Activated CD4-positive, CD25-positive, alpha-beta regulatory T cell treated with anti-CD3 and anti-CD28 coated beads, Interleukin-2, amount 50 U/mL, for 72 hours (primary cell): ENCODE measurements at places on chromosomes 5 and 9.

DNA sequence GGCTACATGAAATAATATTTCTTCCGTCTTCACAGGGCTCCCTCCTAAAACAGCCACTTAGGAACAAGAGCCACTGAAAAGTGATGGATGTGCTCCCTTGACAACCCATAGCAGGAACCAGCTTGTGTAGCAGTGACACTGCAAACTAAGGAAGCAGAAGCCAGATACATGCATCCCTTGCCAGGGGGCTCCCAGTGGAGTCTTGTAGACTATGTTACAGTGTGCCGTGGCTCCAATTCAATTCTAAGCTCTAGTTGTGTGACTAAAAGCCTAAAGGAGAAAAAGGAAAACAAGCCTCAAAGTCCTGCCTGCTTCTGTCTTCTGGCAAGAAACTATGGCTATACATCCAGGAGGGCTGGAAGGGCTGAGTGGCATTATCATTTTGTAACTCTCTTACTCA lies 12.2 kb upstream of the TAF1L start:
- DNase-seq, result no peak

DNA sequence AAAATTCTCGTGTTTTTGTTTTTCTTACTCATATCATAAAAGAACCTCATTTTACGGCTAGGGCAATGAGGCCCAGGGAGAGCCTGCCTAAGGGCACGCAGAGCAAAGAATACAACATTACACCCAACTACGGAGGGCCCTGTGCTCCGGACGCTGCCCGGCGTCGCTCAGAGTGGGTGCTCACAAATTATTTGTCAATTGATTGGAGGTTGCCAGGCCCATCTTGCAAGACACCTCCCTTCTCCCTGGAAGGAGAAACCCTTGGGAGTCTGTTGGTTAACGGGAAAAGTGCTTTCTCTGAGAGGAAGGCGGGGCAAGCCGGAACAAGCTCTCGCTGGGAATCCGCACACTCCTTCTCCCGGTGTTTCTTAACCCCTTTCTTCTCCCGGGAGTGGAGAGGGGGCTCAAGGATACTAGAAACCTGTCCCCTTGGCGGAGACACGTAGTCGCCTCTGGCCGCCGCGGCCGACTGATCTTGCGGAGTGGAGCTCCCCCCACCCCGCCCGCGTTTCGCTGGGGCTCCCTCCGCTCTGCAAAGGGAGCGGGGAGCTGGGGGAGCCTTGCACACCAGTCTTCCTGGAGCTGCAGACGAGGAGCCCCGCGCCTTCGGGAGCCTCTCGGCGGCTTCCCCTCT lies 599.3 kb upstream of the SGCD start:
- no peak for DNase-seq

DNA sequence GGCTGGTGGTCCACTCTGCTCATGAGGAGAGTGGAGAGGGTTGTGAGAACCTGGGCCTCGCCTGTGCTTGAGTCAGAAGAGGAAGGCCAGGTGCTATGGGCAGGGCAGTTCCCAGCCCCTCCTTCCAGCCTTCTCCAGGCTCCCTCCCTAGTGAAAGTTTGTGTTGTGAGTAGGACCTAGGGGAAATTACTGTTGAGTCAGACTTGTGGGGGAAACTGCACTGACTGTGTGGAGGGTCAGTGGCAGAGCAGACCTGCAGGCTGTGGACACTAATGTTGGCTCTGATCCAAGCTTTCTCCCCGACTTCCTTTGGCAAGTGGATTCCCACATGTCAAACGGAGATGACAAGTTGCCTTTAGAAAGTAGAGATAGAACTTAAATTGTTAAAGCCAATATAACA lies 102.6 kb downstream of the ARHGAP26 start:
- DNase-seq, result no peak

- DNase-seq, result no peak
Observed at GRCh38 chr5:7207979-7208378, 188.0 kb upstream of the ADCY2 start.

DNA sequence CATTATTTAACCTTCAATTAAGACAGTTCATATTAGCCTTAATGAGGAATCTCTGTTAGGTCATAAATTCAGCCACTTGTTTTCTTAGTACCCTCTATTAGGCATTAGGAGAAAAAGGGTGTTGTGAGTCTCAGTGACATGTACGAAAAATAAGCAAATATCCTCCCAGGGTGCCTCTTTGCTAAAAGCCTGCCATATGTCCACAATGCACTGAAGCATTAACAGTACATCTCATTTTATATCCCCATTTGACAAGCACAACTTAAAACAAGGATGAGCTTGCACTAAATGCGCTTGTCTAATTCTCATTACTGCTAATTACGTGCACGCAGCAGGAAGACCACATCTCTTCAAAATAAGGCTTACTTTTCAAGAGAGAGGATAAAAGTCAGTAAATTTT lies 48.4 kb upstream of the SRFBP1 start:
- DNase-seq, result no peak

DNA sequence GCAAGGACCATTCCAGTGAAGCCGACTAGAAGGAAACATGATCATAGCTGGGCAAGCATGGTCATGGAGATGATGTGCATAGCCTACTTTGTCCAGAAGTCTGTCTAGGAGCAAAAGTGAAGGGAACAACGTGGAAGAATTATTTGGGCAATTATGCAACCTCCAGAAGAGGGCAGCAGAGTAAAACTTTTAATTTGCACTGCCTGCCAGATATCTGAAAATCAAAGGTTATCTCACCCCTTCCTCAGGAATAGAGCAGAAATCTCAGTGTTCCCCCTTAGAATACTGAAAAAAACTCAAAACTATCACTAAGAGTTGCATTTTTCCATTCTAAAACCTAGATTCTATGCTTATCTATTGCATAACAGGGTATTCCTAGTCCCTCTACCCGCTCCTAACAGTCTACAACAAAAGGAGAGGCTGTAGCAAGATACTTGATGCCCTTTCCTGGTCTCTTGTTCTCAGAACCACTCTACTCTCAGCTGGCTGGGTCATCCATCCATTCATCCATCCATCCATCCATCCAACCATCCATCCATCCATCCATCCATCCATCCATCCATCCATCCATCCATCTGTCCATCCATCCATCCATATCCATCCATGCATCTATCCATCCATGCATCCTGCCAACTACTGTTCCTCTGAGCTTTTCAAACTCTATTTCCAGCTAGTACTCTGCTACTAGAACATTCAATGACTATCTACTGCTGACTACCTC lies 8.4 kb upstream of the SETD9 start:
- no peak for DNase-seq

- no peak for DNase-seq
Observed at GRCh38 chr9:28707616-28708015, 1134.3 kb upstream of the C9orf72 start.

GRCh38 chr9:108528231-108528630 lies 327.6 kb downstream of the ACTL7B start:
- DNase-seq, result no peak

- DNase-seq, result no peak
Observed at GRCh38 chr9:121503444-121503843, 3.8 kb upstream of the GGTA1 start.

DNA sequence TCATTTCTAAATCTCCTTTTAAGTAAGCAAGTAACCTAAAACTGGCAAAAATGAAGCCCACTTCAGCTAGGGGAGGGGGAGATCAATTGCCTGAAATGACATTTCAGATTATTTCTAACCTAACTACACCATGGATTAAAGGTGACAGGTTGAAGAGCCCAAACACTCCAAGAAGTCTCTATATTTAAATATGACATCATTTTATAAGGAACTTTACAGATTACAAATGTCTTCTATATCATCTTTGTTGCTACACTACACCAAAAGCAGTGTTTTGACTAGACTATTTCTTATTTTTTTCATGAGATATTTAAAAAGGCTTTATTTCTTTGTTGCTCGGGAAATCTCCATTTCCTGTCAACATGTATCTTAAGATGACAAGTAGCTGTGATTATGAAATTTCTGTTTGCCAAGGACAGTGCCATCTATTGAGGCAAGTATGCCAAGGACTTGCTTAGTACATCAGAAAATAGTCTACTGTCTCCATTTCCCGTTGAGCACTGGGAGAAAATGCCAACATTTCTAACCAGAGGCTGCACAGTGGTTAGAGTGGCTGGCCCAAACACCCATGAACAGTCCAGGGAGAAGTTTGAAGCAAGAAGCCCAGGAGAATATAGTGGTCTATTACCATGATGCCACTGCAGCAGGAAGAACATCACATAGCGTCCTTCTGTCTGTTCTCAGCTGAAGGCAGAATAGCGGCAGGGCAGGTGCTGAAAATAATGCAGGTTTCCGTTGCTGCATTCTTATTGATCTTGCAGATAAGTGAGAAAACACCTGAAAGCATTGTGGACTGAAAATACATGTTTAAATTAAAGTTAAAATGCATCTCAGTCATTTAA lies 93.4 kb upstream of the ITGA2 start:
- no peak for DNase-seq

GRCh38 chr9:35661756-35662350 lies 3.1 kb downstream of the ARHGEF39 start:
- no peak for DNase-seq

GRCh38 chr5:107687404-107687803 lies 16.7 kb upstream of the EFNA5 start:
- DNase-seq, result no peak

DNA sequence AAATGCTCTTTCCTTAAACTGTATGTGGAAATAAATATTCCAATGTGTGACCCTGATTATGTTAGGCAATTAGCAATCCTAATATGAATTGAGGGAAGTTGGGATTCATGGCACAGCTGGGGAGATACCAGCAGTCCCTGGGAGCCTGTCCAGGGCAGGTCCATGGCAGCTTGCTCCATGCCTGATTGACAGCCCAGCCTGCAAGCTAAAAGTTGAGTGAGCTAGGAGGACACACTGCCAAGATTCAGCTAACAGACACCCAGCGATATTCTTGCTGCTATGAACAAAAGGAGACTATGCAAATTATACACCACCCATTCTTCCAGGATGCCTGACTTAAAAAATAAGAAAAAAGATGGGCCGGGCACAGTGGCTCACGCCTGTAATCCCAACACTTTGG lies 6.2 kb downstream of the TGFBI start:
- DNase-seq, result no peak

- no peak for DNase-seq
Observed at GRCh38 chr9:85647571-85647970, 94.2 kb downstream of the AGTPBP1 start.

- no peak for DNase-seq
Observed at GRCh38 chr9:25254051-25254450, 424.2 kb downstream of the TUSC1 start.

GRCh38 chr9:135007601-135008000 lies 79.9 kb upstream of the OLFM1 start:
- DNase-seq, result no peak

GRCh38 chr9:20540169-20540863 lies 82.0 kb downstream of the MLLT3 start:
- DNase-seq, result no peak

GRCh38 chr9:93123561-93124283 lies 10.3 kb downstream of the NINJ1 start:
- no peak for DNase-seq

DNA sequence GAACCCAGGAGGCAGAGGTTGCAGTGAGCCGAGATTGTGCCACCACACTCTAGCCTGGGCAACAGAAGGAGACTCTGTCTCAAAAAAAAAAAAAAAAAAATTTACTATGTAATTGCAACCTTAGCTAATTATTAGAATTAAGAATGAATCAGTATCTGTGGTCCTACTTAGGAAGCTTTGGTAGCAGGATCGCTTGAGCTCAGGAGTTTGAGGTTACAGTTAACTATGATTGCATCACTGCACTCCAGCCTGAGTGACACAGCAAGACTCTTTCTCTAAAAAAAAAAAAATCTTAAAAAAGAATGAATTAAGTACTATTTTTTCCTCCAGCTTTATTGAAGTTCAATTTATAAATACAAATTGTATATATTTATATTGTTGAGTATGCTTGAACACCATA lies 16.7 kb downstream of the NDUFAF2 start:
- DNase-seq, result no peak

GRCh38 chr5:166562246-166562645 lies 1729.2 kb upstream of the WWC1 start:
- no peak for DNase-seq

DNA sequence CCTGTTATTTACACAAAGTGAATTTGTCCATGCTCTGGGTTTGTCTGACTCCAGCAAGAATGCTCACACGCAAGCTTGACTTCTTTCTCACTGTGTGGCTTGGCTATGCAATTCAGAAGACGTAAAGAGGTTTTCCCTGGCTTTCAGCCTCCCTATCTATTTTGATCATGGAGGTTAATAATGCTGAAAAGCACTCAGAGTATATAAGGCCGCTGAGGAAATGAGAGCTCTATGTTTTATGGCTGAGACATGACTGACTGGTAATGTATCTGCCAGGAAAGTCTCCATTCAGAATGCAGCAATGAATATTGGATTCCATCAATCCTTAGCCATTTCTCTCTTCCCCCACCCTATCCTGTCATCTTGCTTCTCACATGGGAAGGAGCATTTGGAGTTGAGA lies 417.3 kb downstream of the DMAC1 start:
- no peak for DNase-seq

DNA sequence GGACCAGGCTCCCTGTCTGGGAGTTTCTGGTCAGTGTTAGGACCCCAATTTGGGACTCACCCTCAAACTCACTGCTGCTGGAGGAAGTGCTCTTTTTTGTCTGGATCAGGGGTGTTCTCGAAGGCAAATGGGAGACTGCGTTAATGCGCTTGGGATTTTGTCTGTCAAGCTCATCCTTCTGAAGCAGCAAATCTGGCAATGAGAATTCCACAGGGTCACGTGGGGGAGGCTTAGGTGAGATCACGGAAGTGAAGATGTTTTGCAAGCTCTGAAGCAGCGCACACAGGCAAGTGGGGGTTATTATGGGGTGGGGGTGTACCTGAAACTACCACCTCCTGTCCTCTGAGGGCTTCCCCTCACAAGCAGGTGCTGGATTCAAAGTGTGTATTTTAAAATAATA lies 10.5 kb upstream of the TEX53 start:
- no peak for DNase-seq

- DNase-seq, result no peak
Observed at GRCh38 chr9:72586388-72587130, 65.2 kb downstream of the TMC1 start.

- no peak for DNase-seq
Observed at GRCh38 chr5:123266365-123266764, 156.8 kb downstream of the CEP120 start.

DNA sequence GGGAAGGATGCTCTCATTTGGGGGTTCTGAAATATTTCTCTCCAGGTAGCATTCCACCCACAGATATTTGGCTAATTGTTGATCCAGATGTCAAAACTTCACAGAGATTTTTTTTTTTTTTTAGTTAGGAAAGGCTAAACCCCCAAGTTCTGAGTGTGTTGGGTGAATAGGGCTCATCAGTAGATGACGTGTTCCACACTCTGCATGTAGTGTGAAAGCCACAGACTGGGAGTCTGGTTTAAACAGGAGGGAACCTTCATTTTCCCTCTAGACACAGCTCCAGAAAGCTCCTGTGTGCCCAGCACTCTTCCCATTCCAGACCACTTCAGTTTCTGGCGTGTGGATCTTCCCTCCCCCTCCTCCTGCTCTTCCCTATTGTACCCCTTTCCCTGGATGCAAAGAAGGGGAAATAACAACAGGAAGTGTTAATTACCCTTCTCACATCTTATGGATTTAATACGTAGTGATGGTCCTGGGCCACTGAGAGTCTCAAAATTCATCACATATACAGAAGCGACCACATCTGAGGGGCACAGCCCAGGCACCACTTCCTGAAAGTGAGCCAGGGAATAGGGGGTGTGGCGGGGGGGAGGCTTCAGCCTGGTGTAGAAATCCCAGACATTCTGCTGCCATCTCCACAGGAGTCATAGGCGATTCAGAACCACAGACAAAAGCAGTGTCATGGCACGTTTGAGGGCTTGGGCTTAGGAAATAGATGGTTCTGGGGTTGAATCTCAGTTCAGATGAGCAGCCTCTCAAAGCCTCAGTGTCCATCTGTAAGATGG lies 65.1 kb downstream of the DAP start:
- no peak for DNase-seq

- no peak for DNase-seq
Observed at GRCh38 chr9:130871395-130872062, 25.1 kb downstream of the QRFP start.
